ENCODE measurements at places on chromosomes 16 and 17. TPM values are rescaled to one million over a fixed set of nuclear protein-coding genes. Genes with fewer than 3 reads are reported as not detected.

The KRTAP1-5 gene
- total RNA-seq, result 1.5 TPM

The HSD17B1 gene
- total RNA-seq, result 0.81 TPM

The CDH15 gene
- 0.32 TPM for total RNA-seq

The TMC5 gene
- not detected for total RNA-seq

The ATF7IP2 gene
- 1.3 TPM for total RNA-seq

The NPTX1 gene
- total RNA-seq, result 3.4 TPM

The ITGB3 gene
- 40.4 TPM for total RNA-seq

The RGS11 gene
- total RNA-seq, result 2.2 TPM

The HOXB8 gene
- not detected for total RNA-seq

The TM4SF5 gene
- not detected for total RNA-seq

The MPV17L gene
- 1.1 TPM for total RNA-seq

The KRTAP9-8 gene
- total RNA-seq, result not detected

The RCVRN gene
- total RNA-seq, result under 0.01 TPM

The CSF3 gene
- total RNA-seq, result 1.2 TPM

The CACNG3 gene
- total RNA-seq, result not detected

The FADS6 gene
- not detected for total RNA-seq

The ZP2 gene
- total RNA-seq, result not detected

The ENKD1 gene
- total RNA-seq, result 20.8 TPM

The IGFALS gene
- total RNA-seq, result 0.16 TPM

The IKZF3 gene
- total RNA-seq, result not detected

The KCNJ2 gene
- total RNA-seq, result 9.0 TPM

The TNFRSF17 gene
- total RNA-seq, result not detected

The PYY gene
- total RNA-seq, result not detected

The SLC38A8 gene
- not detected for total RNA-seq

The KRTAP1-1 gene
- total RNA-seq, result not detected

The TBX2 gene
- 2.3 TPM for total RNA-seq

The WNT3 gene
- 1.9 TPM for total RNA-seq

The CACNB1 gene
- total RNA-seq, result 14.0 TPM

The VWA3A gene
- total RNA-seq, result 0.32 TPM

The ZACN gene
- total RNA-seq, result not detected

The KRT9 gene
- total RNA-seq, result not detected

The PRAC2 gene
- total RNA-seq, result not detected

The FBXW10 gene
- 0.24 TPM for total RNA-seq

The CMTM3 gene
- 35.6 TPM for total RNA-seq

The TOP2A gene
- total RNA-seq, result 6.8 TPM

The MYL11 gene
- total RNA-seq, result not detected

The PHKB gene
- 102 TPM for total RNA-seq

The CDH8 gene
- 7.5 TPM for total RNA-seq

The NPLOC4 gene
- total RNA-seq, result 97.5 TPM

The HSD11B2 gene
- total RNA-seq, result not detected

The ADAMTS18 gene
- total RNA-seq, result not detected

The JPH3 gene
- total RNA-seq, result not detected

The SMIM36 gene
- not detected for total RNA-seq

The AANAT gene
- total RNA-seq, result not detected

The ITGAX gene
- total RNA-seq, result not detected

The GNAO1 gene
- 0.12 TPM for total RNA-seq

The APOBR gene
- not detected for total RNA-seq

The SCPEP1 gene
- 64.4 TPM for total RNA-seq

The KRT33B gene
- total RNA-seq, result not detected

The TMEM238L gene
- not detected for total RNA-seq

The KCTD5 gene
- 24.2 TPM for total RNA-seq

The ABCC11 gene
- total RNA-seq, result under 0.01 TPM

The ERN2 gene
- total RNA-seq, result not detected

The CCL1 gene
- total RNA-seq, result not detected

The MAF gene
- 23.0 TPM for total RNA-seq

The TMIGD1 gene
- total RNA-seq, result not detected

The TBC1D3L gene
- 1.2 TPM for total RNA-seq

The CRHR1 gene
- total RNA-seq, result not detected

The CLEC18C gene
- total RNA-seq, result not detected
